Skeletal muscle cell (primary cell): ENCODE measurements at places on chromosomes 11 and 22.
A peak's percentile ranks its signal among the peaks of the same experiment; 100 is the strongest.

DNA sequence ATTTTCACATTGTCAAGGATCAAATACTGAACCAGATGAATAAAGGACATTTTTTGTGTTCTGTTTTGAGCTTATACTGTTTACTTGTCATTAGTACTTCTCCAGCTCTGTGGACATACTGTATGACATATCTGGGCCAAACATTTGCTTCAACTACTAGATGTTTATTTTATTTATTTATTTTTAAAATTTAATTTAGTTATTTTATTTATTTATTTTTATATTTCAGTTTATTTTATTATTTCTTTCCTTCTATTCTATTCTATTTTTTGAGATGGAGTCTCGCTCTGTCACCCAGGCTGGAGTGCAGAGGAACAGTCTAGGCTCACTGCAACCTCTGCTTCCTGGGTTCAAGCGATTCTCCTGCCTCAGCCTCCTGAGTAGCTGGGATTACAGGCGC, 37.0 kb downstream of the HORMAD2 start:
- no peak for DNase-seq

DNA sequence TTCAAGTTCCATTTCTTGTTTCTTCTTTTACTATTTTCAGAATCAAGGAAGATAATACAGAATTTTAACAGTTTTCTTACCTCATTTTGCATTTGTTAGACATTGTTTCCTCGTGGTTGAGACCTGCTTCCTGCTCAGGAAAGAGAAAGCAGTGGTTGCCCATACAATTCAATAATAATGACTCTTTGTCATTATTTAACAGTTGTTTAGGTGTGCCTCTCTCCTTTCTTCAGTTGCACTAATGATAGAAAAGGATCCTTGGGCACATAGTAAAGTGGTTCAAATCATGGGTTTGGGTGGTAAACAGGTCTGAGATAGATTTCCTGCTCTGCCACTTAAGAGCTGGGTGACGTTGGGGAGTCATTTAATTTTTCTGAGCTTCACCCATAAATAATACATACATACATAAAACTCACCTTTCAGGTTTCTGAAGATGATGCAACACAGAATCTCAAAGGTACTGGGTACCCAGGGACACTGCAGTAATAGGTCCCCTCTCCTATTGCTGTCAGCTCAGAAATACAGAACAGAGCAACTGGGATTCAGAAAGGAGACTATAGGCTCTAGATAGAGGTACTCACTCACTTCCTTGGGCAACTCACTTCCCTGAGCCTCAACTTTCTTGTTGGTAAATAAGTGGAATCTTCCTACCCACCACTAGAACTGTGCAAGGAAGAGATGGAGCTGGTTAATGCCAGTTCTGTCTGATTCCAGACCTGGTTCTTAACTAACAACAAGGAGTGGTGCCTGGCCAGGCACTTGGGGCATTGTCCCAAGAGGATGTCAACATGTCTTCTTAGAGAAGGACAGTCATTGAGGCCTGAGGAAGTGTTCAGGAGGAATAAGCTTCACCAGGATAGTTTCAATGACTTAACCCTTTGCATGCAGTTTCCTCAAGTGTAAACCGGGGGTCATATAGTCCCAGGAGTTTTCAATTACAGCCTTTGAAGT, 34.9 kb downstream of the CD44 start:
- no peak for DNase-seq

GRCh38 chr11:57476047-57476756, 15.9 kb downstream of the RTN4RL2 start:
- DNase-seq, result no peak

GRCh38 chr11:12674936-12675696, 895 bp downstream of the TEAD1 start:
- DNase-seq, result no peak

DNA sequence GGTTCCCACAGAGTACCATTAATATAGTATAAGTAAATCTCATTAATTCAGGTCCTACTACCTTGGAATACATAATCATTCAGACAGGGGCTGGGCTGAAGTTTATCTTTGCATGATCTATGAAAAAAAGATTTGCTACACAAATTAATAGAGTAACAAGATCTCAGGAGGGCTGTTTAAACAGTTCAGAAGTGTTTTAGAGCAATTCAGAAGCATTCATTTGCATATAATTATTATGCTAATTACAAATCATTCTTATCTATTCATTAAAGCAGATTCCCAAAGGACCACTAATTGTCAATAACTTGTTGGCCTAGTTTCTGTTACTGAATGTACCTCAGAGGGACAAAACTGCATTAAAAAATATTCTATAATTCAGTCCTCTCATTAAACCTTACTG, 40.5 kb downstream of the PITPNB start:
- no peak for DNase-seq

DNA sequence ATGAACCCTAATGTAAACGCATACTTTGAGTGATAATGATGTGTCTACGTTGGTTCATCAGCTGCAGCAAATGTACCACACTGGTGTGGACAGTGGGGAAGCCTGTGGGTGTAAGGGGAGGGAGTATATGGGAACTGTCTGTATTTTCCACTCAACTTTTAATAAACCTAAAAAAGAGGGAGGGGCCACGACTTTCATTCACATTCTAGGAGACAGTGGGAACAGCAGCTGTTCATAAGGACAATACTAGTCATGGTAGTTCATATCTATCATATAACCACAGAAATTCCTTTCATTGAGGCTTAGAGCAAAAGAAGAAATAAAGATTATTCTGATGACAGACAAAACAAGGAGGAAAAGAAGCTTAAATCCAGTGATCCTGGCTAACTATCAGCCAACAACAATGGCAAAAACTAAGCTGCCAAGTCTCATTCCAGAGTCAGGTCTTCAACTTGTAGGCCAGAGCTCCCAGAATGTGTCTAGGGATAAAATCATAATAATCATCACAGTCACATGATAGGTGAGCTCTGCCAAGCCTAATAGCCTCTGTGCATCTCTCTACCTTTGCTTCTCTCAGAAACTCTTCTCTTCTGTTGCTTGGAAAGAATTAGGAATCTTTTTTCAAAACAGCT, 59.4 kb upstream of the CHRM4 start:
- DNase-seq, result peak; percentile 11

- DNase-seq, result no peak
These were observed 16.6 kb downstream of the TST start for GRCh38 chr22:37002633-37003032.

GRCh38 chr22:31279821-31280505, 12.3 kb downstream of the PIK3IP1 start:
- no peak for DNase-seq

DNA sequence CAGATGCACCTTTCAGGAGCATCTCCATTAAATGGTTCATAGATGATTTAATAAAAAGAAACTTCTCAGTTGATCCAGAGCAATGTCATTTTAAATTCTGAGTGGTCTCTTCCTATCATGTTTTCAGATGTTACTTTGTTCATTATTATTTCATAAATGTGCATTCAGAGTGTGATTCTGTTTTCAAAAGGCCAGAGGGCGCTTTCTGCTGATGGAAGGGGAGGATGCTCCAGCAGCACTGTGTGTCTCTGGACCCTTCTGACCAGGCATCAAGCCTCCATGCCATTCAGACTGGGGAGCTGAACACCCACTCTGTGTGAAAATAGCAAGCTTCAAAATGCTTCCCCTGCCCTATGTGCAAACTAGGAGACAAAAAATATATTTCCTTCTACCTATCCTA, 23.9 kb upstream of the CRTAM start:
- no peak for DNase-seq

GRCh38 chr11:95925011-95925410, 1.1 kb upstream of the MTMR2 start:
- DNase-seq, result no peak

- no peak for DNase-seq
These were observed 320.8 kb downstream of the BLID start for GRCh38 chr11:121795174-121795573.

- no peak for DNase-seq
These were observed 40.5 kb downstream of the IGLL5 start for GRCh38 chr22:22927888-22928665.
